Activated CD4-positive, alpha-beta T cell treated with anti-CD3 and anti-CD28 coated beads, Interleukin-2, Interleukin-6, amounts not matched to agents 100 ng/mL and 50 ng/mL, durations not matched to agents 16 hours and 8 hours (primary cell): ENCODE measurements at places on chromosomes 4 and X.

- DNase-seq = no peak
Observed at GRCh38 chrX:17081511-17081910, 135.1 kb downstream of the REPS2 start.

- no peak for DNase-seq
Observed at GRCh38 chr4:74110670-74111069, 11.7 kb upstream of the CXCL2 start.

DNA sequence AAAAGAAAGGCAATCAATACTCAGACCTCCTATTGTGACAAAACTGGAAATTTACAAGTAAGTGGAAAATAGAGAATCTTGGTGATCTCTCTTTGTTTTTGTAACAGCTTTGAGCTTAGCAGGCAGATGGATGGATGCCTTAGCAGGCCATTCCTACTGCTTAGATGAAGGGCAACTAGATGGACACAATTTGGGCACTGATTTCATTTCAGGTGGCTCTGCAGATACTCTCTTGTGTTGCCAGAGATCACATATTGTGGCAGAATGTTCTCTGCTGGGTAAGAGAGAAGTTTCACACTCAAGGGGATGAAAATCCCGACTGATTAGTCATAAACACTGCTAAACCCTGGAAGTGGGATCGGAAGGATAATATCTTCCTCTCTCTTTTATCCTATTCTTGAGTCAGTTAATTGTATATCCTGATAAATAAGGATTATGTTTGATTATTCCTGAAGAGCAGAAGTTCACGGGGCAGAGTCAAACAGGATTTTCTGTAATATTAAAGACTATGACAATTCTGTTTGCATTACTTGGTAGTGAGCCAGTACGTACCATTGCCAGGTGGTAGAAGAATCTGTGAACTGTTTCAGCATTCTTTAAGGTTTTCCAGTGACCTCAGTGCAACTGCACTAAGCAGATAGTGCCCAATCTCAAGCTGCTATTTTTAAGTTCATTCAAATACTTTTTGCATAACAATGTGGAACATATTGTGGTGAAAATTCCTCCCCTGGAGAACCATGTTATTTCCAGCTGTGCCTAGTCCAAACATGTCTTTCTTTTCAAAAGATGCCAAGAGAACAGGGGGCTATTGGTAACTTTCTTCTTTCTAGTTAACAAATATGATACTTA lies 974.3 kb downstream of the FSTL5 start:
- DNase-seq = no peak

GRCh38 chr4:150080875-150081274 lies 2.6 kb downstream of the DCLK2 start:
- no peak for DNase-seq

- DNase-seq = no peak
Observed at GRCh38 chrX:150211988-150212387, 151.1 kb upstream of the MAMLD1 start.

- DNase-seq = no peak
Observed at GRCh38 chr4:103370336-103370735, 172.2 kb upstream of the CENPE start.

DNA sequence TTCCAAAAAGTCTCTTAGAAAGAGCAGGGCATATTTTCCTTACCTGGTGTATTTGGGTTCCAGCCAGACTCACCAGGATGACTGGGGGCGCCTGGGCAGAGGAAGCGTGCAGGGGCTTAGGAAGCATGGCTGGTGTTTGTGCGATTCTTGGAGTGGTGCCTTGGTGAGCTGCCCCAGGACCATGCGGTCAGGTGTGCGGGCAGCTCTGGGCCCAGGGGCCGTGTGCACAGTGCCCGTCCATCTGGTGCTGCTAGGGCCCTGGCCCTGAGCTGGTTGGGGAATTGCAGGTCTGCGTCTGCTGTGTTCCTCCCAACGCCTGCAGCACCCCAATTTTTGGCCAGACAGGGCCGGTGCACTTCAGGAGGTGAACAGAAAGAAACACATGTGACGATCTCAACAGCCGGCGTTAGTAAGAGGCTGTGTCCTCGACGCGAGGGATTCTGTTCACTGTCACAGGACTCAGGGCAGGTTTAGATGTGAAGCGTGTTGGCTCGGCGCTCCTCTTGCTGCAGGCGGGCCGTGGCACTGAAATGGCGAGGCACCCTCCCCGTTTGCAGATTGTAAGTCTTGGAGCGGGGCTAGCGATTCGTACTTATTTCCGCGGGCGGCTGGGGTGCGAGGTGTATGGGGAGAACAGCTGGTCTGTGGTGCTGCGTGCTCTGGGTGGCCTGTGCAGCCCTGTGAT lies 15.2 kb downstream of the RGS12 start:
- no peak for DNase-seq

DNA sequence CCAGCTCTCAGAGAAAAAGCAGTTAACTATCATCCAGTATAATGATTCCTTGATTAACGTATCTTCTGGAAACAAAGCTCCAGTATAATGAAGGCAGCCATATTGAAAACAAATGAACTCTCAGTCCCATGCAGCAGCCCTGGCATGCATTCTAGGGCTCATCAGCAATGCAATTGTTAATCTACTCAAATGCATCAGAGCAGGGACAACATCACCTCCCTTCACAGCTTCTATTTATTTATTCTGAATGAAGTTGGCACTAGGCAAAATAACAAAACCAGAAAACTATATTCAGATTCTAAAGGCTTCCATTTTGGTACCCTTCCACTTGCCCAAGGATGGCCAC lies 11.4 kb downstream of the SH3D19 start:
- no peak for DNase-seq

GRCh38 chr4:184438375-184438774 lies 36.0 kb downstream of the IRF2 start:
- DNase-seq = no peak

DNA sequence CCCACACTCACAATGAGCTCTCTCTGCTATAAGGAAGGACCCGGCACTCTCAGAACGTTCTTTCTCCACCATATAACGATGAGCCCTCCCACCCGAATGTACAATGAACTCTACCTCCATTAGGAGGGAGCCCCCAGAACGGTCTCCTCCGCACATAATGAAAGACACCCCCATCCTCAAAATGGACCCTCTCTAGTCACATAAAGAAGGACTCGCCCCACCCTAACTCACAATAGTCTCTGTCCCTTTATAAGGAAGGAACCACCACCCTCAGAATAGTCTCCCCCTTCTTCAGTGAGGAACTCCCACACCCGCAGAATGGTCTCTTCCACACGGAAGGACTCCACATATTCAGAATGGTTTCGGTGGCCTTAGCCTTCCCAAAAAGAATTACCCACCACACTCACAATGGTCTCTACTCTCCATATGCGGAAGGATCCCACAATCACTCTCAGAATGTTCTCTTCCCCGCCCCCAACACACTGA lies 477 bp downstream of the SLC35A2 start:
- no peak for DNase-seq

DNA sequence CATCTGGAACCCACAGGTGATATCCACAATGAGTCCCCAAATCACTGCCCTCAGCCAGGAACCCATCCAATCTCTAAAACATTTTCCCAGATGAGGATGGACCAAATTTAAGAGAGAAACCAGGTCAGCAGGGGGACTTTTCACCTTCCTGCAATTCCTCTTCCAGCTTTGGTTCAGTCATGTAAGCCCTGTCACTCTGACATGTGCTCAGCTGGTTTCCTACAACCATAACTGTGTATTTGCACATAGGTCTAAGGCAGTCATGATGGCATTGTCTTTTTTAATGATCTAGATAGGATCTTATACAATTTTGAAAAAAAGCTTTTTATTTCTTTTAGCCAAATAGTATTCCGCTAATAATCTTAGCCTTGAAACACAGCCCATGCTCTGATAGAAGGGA lies 6.5 kb downstream of the CXXC4 start:
- no peak for DNase-seq

GRCh38 chrX:108072746-108073145 lies 18.6 kb downstream of the PSMD10 start:
- DNase-seq = no peak

- DNase-seq = no peak
Observed at GRCh38 chr4:76192236-76192635, 21.4 kb downstream of the SCARB2 start.

GRCh38 chr4:147616849-147617172 lies 386 bp upstream of the TMEM184C start:
- DNase-seq = no peak

GRCh38 chrX:97909245-97909644 lies 1025.5 kb downstream of the RPA4 start:
- no peak for DNase-seq

DNA sequence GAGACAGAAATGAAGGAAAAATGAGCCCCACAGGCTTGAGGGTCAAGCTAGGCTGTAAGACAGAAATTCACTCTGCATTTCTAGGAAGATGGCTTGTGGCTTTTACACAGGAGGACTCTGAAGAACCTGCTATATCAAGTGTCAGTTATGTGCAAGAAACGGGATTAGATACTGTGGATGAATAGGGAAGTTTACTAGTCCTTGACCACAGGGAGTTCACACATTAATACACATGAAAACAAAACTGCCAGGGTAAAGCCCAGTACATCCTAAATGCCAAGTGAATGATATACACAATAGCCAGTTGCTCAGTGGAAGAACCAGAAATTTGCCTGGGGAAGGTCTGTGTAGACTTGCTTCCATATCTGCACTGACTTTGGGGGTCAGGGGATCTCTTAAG lies 53.5 kb downstream of the TMEM131L start:
- DNase-seq = no peak

DNA sequence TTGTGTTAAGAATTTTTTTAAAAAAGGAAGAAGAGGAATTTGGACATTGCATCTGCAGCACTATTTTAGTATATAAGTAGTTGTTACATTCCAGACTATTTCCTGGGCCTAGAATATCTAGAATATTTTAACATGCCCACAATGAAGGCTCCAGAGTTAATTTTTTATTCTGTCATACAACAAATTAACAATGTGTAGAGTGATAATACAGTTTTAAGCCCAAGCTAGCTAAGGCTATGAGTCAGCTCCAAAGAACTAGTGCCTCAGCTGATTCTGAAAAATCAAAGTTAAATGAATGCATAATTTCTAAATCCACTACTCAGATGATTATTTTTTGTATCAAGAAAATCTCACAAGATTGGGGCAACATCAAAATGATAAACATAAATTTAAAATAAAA lies 231.4 kb downstream of the PRDM5 start:
- DNase-seq = no peak

- no peak for DNase-seq
Observed at GRCh38 chr4:20249333-20249732, 2.4 kb upstream of the SLIT2 start.

DNA sequence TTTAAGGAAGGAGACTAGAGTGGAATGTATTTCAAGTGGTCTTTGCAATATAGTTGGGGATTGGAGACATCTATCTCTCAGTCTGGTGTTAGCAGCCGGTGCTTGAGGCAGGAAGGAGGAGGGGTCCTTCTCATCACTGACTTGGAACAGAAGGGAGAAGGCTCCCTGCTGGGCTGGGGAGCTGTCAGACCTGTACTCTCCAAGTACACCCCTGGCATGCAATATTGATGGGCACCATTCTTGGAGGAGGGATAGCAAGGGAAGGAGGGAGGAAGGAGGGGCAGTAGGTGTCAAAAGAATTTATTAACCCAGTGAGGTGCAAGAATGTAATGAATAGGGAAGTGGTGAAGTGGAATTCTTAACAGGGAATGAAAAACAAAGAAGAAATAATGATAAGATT lies 338.8 kb downstream of the UNC5C start:
- DNase-seq = no peak

GRCh38 chr4:2094545-2094944 lies 35.4 kb downstream of the NAT8L start:
- DNase-seq = no peak

- no peak for DNase-seq
Observed at GRCh38 chr4:79267671-79268070, 58.2 kb downstream of the NAA11 start.

DNA sequence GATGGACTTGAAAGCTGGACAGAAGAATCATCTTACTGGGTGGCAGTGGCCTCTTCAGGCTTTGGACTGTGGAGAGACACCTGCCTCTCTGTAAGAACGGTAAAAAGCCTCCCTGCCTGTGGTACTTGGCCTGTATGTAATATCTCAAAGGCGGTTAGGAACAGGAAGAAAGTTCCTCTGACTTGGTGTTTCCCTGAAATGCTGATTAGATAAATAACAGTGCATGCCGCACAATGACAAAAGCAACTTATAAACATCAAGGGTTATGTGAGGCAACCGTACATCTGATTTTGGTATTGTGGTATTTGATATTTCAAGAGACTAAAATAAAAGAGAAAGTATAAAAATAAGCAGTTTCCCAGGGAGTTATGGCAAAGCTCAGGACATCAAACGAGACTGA lies 92.4 kb upstream of the SORBS2 start:
- DNase-seq = no peak

DNA sequence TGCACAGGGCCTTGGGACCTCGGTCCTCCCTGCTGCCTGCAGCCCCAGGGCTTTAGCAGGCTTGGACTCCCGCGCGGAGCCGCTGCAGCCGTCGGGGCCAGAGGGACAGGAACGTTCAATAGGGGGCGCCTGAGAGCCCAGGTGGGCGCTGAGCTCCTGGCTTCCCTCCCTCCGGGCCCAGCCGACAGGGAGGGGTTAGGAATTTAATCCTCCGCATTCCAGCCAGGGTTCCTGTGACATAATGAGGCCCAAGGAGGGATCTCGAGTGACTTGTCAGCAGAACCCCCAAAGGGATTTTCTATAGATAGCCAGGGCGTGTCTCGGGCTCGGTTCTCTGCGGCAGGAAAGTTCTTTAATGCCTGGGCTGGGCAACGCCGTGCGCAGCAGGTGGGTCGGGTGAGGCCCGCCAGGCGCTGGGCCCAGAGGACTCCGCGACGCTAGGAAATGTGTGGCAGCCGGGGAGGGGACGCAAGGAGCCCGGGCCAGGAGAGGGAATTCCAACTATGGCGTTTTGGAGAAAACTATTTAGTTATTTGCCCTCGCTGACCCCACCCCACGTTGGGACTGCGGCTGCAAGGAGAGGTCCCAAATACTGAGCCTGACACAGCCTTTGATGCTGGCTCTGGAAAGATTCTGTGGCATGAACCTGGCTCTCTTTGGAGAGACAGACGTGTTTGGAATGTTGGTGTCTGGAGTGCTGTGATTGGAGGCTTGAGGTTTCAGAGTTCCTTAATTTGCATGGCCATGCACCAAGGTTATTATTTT lies 285.2 kb upstream of the GATB start:
- peak; percentile 2 for DNase-seq

DNA sequence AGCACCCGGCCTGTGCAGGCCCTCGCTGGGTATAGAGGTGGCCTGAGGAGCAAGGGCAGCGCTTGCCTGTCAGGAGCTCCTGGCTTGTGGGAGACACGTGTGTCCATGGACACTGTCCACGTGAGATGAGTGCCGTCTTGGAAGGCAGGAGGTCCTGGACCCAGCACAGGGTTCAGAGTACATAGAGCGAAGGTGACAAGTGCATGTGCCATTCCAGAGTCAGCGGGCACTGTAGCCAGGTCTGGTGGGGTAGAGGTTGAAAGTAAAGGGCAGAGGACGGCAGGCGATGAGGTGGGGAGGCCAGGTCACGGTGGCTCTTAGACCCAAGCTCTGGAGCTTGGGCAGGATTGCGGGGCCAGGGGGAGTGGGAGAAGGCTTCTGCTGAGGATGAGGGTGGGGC lies 28.4 kb upstream of the TADA2B start:
- DNase-seq = no peak

DNA sequence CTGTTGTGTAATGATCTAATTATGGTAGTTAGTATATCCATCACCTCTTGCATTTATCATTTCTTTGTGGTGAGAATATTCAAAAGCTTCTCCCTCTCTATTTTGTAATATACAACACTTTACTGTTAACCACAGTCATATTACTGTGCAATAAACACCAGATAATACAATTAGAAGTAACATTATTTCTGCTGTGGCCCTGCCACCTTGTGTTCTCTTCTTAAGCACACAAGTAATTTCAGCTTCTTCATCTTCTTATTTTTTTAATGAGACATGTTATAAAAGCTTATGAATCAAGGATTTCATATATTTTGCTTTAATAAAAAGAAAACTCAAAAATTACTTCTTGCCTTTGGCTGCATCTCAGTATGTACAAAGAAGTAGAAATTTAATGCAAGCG lies 675.2 kb upstream of the INTU start:
- no peak for DNase-seq
